Small intestine (tissue), 16 donors: ENCODE measurements at places on chromosomes 1 and 21.

- DNase-seq, result no peak
These were observed 58.7 kb downstream of the DIP2A start for GRCh38 chr21:46517361-46517760.

DNA sequence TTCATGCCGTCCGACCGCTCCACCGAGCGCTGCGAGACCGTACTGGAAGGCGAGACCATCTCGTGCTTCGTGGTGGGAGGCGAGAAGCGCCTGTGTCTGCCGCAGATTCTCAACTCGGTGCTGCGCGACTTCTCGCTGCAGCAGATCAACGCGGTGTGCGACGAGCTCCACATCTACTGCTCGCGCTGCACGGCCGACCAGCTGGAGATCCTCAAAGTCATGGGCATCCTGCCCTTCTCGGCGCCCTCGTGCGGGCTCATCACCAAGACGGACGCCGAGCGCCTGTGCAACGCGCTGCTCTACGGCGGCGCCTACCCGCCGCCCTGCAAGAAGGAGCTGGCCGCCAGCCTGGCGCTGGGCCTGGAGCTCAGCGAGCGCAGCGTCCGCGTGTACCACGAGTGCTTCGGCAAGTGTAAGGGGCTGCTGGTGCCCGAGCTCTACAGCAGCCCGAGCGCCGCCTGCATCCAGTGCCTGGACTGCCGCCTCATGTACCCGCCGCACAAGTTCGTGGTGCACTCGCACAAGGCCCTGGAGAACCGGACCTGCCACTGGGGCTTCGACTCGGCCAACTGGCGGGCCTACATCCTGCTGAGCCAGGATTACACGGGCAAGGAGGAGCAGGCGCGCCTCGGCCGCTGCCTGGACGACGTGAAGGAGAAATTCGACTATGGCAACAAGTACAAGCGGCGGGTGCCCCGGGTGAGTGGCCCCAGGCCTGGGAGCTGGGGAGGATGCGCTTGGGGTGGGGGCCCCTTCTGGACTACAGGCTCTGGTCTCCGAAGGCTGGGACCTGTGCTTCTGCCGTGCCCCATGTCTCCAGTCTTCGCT lies 1.1 kb downstream of the SKI start:
- peak; percentile 64 for DNase-seq

GRCh38 chr1:229148041-229148671 lies 122.8 kb upstream of the RAB4A start:
- DNase-seq, result peak; percentile 89

DNA sequence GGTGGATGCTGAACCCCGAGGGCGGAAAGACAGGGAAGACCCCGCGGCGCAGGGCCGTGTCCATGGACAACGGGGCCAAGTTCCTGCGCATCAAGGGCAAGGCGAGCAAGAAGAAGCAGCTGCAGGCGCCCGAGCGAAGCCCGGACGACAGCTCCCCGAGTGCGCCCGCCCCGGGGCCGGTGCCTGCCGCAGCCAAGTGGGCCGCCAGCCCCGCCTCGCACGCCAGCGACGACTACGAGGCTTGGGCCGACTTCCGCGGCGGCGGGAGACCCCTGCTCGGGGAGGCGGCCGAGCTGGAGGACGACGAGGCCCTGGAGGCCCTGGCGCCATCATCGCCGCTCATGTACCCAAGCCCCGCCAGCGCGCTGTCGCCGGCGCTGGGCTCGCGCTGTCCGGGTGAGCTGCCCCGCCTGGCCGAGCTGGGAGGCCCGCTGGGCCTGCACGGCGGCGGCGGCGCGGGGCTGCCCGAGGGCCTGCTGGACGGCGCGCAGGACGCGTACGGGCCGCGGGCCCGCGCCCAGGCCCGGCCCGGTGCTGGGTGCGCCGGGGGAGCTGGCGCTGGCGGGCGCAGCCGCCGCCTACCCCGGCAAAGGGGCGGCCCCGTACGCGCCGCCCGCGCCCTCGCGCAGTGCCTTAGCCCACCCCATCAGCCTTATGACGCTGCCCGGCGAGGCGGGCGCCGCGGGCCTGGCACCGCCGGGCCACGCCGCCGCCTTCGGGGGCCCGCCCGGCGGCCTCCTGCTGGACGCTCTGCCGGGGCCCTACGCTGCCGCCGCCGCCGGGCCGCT lies 20.7 kb downstream of the FOXO6 start:
- peak; percentile 28 for DNase-seq

DNA sequence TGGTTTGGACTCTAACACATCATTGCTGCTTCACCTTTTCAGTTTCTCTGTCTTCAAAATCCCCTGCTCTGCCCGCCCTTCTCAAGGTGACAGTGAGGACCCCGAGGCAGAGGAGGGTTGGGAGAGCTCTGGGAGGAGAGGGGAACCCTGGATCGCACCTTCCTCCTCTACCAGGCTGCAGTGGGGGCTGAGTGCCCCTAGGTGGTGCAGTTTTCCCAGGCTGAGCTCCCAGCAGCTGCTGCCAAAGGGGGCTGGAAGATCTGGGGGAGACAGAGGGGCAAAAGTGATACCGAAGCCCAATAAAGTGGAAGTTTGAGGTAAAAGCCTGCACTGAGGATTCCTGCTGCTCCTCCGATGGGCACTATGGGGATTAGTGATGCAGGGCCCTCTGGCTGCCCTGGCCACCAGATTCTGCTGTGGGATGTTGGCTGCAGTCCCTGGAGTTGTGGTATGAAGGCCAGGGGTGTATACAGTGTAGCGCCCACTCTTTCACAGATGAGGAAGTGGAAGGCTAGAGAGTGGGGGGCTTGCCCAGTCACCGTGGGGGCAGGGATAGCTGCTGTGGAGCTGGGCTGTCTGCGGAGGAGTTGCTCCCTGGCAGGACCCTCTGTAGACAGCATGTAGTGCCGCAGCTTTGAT lies 40.7 kb upstream of the SCMH1 start:
- DNase-seq, result peak; percentile 28

GRCh38 chr1:74113333-74113732 lies 84.6 kb downstream of the LRRIQ3 start:
- DNase-seq, result no peak

GRCh38 chr1:37040261-37040660 lies 5.9 kb upstream of the GRIK3 start:
- no peak for DNase-seq

GRCh38 chr1:152796421-152796820 lies at the start of gene LCE1D:
TSS of gene LCE1D (plus strand) at chr1:152796721. CDS start at chr1:152797795, 1,074 bp downstream.
- no peak for DNase-seq

DNA sequence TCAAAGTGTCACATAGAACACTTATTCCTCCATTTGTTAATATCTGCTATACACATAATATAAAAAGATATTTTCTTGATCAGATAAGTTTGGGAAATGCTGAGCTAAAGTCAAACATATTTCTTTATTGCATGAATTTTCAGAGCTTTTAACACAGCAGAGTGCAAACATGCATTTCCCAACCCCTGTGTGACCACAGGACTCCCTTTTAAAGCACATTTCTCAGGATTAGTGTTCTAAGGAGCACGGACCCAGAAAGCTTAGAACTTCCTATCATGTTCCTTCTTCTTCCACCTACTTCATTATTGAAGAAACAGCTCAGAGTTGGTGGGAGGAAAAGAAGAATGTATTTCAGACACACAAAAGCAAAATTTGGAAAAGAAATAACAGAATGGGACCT lies 109.1 kb upstream of the CDC42BPA start:
- DNase-seq, result no peak

- DNase-seq, result no peak
These were observed 125.3 kb downstream of the SIPA1L2 start for GRCh38 chr1:232504651-232505050.

GRCh38 chr21:29943885-29944284 lies 4.1 kb upstream of the GRIK1 start:
- DNase-seq, result no peak

DNA sequence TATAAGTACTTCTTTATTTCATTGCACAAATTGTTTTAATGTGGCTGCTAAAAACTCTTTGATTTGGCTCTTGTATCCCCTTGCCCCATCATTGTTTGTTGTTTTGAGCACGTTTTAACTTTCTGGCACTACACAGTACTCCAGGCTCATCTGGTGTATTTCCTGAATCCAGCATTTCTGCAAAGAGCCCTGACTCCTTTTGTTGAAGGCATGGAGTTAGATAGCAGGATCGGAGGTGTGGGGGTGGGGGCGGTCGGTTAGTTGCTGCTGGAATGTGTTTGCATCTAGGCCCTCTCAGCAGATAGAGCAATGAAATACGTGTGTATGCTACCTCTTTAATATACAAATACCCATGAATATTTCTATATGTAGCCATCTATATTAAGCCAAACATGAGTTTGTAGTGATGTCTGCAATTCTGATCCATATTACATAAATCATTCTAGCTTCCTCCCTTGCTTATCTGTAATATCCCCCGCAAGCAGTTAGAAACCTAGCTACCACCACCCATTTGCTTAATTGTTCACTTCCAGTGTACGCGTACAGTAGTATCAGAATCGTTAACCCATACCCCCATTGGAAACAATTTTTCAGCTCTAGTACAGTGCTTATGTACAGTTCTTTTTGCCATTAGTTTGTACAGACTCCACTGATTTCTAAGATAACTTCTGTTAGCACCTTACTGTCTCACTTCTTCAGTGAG lies 106.0 kb downstream of the NOS1AP start:
- DNase-seq, result no peak

DNA sequence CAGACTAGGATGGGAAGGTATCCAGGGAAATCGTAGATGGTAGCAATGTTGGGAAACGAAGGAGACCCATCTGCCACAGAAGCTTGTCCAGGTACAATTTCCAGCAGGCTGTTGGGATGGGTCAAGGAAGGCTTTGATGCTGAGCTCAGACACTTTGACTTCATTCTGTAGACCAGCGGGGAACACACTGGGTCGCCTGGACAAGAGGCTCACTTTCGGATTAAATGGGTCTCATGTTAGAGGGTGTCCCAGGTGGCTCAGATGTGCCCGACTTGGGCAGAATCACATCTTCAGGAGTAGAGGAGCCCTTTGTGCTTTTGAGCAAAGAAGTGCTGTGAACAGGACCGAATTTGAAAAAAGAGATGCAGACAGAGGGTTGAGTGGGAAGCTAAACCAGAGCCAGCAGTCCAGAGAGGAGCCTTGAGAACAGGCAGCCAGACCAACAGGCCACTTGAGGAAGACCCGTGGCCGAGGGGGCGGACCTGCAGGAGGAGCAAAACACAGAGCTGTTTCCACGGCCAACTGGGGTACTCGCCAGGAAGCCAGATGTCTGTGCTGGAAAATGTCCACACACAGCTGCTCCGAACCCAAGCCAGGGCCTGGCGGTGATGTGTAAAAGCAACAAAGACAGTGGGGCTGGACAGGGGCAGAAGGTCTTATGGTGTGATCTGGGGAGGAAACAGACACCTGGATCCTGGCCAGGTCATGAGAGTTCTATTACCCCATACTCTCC lies 146.9 kb downstream of the AJAP1 start:
- DNase-seq, result no peak

GRCh38 chr21:31204801-31205200 lies 139.3 kb downstream of the TIAM1 start:
- no peak for DNase-seq

GRCh38 chr21:45026826-45027225 lies 47.6 kb upstream of the ADARB1 start:
- DNase-seq, result no peak

- DNase-seq, result no peak
These were observed 9.9 kb downstream of the TP73 start for GRCh38 chr1:3662080-3662671.

GRCh38 chr1:25187077-25187476 lies 45.2 kb downstream of the SYF2 start:
- DNase-seq, result no peak

GRCh38 chr21:15063081-15063813 lies 1.6 kb downstream of the NRIP1 start:
- DNase-seq, result peak; percentile 59

DNA sequence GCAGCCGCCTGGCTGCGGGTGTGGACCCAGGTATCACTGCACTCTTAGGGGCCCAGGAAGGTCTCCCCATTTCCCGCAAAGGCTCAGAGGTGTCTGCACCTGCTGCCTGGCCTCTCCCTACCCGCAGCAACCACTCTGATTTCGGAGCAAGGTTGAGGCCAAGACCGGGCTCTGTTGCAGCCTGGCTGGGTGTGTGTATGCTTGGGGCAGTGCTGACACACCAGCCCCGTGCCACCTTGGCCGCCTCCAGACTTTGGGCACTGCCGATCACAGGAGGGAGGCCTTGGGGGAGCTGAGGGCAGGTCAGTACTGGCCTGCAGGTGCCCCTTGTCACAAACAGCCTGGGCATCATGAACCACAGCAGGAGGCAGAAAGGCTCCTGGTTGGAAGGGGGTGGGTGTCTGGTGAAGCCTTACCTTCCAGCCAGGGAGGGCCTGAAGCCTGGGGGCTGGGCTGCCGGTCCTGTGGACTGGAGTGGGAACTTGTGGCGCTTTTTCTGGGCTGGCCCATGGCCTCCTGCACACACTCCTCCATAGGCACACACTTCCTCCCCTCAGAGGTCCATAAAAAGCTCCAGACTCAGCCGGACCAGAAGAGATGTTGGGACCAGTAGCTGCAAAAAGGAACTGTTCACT lies 519.5 kb downstream of the RWDD3 start:
- DNase-seq, result no peak

GRCh38 chr1:6258675-6259074 lies 2.2 kb downstream of the GPR153 start:
- peak; percentile 55 for DNase-seq

DNA sequence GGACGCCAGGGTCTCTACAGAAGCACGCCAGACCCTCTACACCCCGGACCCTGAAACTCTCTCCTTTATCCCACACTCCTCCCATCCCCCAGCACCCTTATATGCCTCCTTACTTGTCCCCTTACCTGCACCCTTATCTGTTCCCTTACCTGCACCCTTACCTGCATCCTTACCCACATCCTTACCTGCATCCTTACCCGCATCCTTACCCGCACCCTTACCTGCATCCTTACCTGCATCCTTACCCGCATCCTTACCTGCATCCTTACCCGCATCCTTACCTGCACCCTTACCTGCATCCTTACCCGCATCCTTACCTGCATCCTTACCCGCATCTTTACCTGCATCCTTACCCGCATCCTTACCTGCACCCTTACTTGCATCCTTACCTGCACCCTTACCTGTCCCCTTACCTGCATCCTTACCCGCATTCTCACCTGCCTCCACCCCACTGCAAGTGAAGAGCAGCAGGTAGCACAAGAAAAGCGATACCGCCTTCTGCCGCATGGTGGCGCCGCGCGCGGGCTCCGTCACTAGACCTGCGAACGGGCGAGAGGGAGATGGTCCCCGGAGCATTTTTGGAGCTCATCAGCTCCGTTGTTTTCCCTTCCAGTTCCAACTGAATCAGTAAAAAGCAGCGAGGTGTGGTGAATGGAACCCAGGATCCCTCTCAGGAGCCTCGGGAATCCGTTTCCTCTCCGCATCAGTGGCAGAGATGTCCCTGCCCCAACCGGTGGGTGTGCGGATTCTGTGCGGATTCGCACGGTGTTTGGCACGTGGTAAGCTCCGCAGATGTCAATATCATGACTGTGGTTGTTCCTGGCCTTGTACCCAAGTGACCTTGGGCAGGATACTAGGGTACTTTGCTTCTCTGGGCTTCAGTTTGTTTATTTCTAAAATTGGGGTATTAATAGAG lies 2.9 kb downstream of the IFI6 start:
- peak; percentile 87 for DNase-seq

GRCh38 chr21:40250514-40251294 lies 383.5 kb downstream of the PCP4 start:
- DNase-seq, result no peak

DNA sequence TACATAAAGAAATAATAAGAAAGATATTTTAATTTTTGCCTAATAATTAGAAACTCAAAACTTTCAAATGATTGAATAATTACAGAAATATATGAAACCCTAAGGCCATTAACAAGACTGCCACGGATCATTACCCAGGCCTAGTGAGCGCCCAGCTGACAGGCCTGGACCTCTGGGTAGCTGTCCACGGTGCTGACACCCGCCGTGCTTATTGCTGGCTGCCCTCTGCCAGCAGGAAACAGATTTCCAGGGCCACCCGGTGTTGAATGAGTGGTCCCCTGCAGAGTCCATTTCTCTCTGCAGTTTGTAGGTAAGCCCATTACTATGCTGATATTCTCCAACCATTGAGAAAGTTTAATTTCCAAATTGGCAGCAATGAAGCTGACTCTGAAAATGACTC lies 254.4 kb upstream of the GJB5 start:
- no peak for DNase-seq
